Uterus (tissue), 4 donors: ENCODE measurements at places on chromosomes 5 and 9. TPM values are rescaled to one million over a fixed set of nuclear protein-coding genes. Genes with fewer than 3 reads are reported as not detected.

GRCh38 chr9:90034071-90034470 lies 429.3 kb downstream of the GADD45G start:
- no peak for DNase-seq

SLC45A2 gene
- total RNA-seq: not detected

DNA sequence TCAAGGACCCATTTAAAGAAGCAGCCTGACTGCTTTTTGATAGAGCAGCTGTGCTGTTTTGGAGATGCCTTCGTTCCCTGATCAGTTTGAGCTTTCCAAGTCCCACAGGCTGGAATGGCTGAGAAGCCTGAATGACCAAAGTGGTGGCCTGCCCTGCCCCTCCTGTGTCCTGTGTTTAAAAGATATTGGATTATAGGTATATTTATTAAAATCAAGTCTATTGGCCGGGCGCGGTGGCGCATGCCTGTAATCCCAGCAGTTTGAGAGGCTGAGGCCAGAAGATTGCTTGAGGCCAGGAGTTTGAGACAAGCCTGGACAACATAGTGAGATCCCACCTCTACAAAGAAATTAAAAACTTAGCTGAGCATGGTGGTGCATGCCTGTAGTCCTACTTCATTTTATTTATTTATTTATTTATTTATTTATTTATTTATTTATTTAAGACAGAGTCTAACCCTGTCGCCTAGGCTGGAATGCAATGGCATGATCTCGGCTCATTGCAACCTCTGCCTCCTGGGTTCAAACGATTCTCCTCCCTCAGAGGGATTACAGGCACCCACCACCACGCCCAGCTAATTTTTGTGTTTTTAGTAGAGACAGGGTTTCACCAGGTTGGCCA lies 87.7 kb downstream of the CACNA1B start:
- DNase-seq: no peak

DNA sequence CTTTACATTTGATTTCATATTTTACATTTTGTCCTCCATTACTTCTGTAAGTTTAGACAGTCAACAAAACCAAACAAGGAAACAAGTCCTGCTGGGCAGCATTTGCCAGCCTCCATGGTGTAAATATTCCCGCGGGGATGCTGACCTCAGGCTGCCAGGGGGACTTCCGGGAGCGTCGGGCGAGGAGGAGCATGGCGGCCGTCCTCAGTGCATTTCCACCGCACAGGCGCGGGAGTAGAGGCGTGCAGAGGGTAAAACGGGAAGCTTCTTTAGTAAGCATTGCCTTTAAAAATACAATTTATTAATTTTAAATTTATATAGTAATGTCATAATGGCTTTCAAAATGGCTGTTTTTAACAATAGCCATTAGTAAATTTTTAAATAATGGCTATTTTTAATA lies 385.3 kb upstream of the IRX4 start:
- DNase-seq: no peak

C7 gene
- total RNA-seq: 438 TPM

DNA sequence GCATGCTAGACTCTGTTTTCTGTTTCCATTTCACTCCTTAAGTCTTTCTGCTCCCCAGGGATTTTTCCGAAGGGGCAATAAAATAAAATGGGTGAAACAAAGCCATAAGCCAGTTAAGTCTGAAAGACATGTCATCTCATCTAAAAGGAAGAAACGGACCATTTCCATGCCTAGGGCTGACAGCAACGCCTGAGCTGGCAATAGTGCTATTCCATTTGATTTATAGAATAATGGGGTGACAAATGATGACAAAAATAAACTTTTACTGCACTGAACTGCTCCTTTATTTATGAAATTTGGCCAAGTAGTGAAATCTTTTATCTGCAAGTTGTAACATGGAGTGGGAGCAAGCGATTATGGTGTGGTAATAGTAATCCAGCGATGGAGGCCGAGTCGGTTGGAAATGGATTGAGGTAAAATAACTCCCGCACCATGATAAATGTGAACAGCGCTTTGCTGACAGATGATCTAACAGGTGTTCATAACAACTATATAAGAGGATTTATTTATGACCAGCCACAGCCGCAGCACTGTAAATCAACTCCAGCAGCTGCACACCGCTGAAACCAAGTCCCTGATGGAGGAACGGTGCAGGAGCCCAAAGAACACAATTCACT lies 219.8 kb upstream of the TBCA start:
- DNase-seq: peak; percentile 39

EIF4E1B gene
- total RNA-seq: not detected

- no peak for DNase-seq
Observed at GRCh38 chr9:37328556-37329227, 93.8 kb upstream of the GRHPR start.

GRCh38 chr9:113361304-113362018 lies 12.1 kb downstream of the BSPRY start:
- DNase-seq: no peak

DNA sequence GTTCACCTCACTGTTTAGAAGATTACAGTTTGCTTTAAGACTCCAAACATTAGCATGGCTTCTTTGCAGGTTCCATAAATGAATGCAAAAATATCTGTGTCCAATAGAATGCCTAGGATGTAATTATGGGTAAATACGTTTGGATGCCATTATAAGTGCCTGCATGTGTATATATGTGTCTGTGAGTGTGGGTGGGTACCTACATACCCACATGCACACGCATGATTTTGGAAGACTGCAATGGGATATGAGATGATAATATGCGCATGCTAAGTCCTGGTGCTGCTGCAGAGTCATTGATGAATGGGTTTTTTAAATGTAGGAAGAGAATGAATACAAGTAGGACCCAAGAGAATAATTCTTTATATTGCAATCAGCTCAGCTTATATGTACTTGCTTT lies 406.4 kb downstream of the ZSWIM6 start:
- no peak for DNase-seq

- DNase-seq: no peak
Observed at GRCh38 chr5:125277494-125278154, 531.2 kb upstream of the ZNF608 start.

DNA sequence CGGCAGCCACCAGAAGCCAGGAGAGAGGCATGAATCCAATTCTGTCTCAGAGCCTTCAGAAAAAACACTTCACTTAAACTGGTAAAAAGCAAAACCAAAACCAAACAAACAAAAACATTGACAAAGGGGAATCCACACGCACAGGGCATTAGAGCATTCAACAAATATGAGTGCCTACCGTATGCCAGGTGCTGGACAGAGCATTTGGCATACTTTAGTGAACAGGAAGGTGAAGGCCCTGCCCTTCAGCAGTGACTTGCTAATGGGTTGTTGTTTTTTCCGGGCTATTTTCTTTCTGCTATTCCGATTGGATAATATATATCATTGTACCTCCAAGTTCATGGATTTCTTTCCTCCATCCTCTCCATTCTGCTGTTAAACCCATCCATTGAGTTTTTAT lies 71.7 kb upstream of the RUFY1 start:
- no peak for DNase-seq

DNA sequence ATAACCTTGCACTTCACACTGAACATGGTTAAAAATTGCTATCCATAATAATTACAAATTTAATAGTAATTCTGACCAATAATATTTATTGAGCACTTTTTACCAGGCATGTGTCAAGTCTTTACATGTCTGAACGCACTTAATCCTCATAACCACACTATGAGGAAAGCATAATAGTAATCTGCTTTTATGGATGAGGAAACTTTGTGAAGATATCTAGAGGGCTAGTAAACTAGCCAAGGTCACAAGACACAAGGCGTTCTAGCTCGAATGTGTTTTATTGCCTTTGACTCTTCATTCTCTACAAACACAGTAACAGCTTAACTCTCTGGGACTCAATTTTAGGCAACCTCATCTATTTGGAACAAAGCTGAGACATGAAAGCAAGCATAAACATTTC lies 205.1 kb downstream of the ARHGEF28 start:
- no peak for DNase-seq

GABRA1 gene
- not detected for total RNA-seq

KIF20A gene
- not detected for total RNA-seq

- no peak for DNase-seq
Observed at GRCh38 chr5:3217114-3217513, 378.5 kb upstream of the IRX1 start.

DNA sequence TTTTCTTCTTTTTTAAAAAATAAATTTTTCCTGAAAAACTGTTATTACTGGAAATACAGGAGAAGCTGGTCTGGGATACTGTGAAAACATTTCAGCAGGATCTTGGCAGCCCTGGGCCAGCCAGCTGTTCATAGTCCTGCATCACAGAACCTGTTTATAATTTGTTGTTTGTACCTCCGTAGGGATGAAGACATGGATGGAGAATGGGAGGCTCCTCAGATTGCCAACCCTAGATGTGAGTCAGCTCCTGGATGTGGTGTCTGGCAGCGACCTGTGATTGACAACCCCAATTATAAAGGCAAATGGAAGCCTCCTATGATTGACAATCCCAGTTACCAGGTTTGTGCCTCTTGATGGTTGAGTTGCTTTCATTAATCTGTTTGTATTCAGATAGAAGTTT lies 12.4 kb upstream of the MAML1 start:
- DNase-seq: no peak

DNA sequence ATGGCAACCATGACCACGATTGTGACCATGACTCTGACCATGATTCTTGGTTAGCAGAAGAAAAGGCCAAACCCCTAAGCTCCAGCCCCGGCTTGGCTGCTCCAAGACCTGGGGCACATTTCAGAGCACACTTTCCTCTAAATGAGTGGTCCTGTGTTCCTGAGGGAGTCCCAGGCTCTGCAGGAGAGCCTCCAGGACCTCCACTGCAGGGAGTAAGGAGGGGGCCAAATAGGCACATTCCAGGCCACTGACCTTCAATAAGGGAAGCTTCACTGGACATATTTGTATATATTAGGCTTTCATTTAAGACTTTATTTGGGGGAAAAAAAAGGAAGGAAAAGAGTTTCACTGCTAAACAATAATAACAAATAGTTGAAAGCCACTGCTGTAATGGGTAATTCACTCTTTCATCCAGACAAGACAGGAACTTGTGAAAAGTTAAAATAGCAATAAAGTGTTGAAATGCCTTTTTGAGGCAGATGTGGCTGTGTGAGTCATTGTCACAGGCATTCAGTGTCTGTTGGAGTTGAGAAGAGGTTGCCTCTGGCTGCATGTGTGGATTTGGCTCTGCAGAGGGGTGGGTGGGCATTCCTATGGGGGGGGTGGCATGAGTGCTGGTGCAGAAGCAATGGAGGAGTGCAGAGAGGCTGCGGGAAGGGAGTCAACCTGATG lies 63.9 kb upstream of the TGFBR1 start:
- no peak for DNase-seq

- no peak for DNase-seq
Observed at GRCh38 chr9:103188781-103189350, 193.7 kb downstream of the CYLC2 start.

GRCh38 chr5:103295871-103296270 lies 37.3 kb downstream of the MACIR start:
- no peak for DNase-seq

DNA sequence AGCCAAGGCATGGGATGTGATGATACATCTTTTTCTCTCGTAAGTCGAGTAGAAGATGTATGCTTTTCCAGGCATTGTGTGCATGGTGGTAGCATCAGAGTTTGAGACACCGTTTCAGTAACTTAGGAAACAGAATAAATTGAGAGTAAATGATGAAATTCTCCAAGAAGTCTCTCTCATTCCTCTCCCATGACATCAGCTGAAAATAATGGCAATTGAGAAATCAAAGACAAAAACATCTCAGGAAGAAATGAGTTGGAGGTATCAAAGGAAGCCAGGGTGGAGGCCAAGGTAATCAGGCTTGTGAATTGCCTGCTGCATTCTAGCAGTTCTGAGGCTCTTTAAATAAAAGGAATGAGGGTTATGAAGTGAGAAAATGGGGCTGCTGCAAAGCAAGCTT lies 53.9 kb downstream of the SGCD start:
- no peak for DNase-seq

DNA sequence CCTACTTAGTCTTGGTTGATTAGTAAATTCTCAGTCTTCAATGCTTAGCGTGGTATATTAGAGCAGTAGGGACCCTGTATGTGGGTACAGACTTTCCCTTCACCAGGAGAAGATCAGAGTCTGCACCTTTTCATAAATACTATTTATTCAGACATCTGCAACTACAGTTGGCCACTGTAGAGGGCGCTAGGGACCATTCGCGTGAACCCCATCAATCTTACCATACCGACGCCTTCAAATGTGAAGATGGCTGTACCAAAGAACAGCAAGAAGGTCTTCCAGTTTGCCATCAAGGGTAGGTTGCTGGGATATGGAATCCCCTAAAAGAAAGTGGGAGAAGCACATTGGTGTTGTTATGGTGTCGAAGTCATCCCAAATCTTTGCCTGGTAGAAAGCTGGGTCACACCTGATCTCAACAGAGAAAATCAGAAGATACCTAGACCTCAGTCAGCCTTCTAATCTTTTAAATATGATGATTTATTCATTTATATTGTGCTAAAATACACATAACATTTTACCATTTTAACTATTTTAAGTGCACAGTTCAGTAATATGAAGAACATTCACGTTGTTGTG lies 19.1 kb downstream of the SLC36A3 start:
- DNase-seq: no peak

GRCh38 chr5:31563216-31563615 lies 31.1 kb downstream of the C5orf22 start:
- no peak for DNase-seq

GRCh38 chr5:983238-983524 lies 25.4 kb upstream of the NKD2 start:
- DNase-seq: no peak

LCN10 gene
- total RNA-seq: 30.5 TPM
